Activated CD4-positive, alpha-beta memory T cell treated with anti-CD3 and anti-CD28 coated beads, Interleukin-2, amount 10 ng/mL, durations not matched to agents 7 days and 5 days (primary cell): ENCODE measurements at places on chromosomes 13 and 19. TPM values are rescaled to one million over a fixed set of nuclear protein-coding genes. Genes with fewer than 3 reads are reported as not detected.

- DNase-seq, result no peak
These were observed 13.3 kb downstream of the PLEKHF1 start for GRCh38 chr19:29678484-29679106.

DNA sequence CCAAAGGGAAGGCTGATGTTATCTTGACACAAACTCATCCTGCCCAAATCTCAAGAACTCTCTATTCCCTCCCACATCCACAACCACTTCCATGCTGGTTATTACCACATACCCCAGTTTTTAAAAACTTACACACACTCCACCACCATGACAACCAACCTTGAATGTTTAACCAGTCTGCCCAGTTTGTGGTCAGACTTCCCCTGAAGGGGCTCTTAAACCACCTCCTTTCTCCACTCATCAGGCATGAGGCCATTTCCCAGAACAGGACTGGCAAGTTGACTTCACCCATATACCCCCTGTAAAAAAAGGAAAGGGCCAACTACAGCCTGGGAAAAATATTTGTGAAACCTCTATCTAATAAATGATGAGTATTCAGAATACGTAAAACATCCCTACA, 12.4 kb upstream of the ZSCAN4 start:
- no peak for DNase-seq

- DNase-seq, result no peak
These were observed 24.2 kb downstream of the MIPEP start for GRCh38 chr13:23865026-23865425.

GRCh38 chr13:47480121-47480520, 521.0 kb downstream of the SUCLA2 start:
- DNase-seq, result no peak

DNA sequence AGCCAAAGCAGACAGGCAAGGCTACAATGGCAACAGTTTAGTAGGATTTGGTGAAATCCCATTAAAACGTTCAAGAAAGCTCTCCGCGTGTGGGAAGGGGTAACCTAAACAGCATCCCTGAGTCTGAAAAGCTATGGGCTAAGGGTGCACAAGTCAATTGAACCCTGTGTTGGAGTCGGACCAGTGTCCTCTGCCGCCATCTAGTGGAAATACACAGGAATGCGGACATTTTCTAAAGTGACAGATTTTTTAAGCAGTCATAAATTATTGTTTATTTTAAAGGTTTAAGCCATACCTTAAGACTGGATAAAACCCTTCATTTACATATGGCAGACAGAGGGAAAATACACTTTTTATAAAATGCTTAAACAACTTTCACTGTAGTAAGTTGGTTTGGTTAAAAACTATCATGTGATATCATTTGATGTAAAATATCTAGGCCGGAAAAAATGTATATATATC, 26.5 kb upstream of the LSM14A start:
- DNase-seq, result peak; percentile 64

DNA sequence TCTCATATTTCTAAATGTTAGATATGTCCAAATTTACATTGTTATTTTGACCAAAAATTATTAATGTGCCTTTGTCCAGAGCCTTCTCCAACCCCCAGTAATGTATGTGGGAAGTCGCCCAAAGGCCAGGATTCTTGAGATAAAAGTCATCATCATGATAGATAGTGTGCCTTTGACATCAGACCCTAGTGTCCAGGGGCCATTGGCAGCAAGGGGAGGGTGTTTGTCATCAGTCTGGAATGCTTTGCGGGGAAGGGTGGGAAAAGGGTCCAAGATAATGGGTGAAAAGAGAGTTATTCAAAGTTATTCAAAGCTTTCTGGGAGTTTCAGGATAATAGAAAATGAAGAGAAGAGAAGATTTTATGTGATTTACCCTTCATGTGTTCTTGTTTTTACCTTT, 909.5 kb upstream of the GPC6 start:
- no peak for DNase-seq

- DNase-seq, result no peak
These were observed 129.0 kb upstream of the SPRY2 start for GRCh38 chr13:80469853-80470381.

- DNase-seq, result no peak
These were observed 136.7 kb downstream of the DACH1 start for GRCh38 chr13:71730267-71730666.

DNA sequence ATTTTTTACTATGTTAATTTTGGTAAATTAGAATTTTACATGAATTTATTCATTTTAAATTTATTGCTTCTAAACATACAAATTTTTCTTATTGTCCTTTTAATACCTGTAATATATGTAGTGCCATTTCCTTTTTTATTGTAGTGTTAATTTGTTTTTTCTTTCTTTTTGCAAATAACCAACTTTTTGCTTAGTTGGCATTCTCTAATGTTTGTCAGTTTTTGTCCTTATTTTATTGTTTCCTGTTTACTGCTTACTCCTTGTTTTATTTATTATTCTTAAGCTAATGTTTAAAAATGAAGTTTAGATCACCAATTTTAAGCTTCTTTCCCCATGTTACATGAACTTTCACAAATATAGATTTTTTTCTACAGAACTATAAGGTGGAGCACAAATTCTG, 516.6 kb downstream of the SLITRK1 start:
- no peak for DNase-seq

DNA sequence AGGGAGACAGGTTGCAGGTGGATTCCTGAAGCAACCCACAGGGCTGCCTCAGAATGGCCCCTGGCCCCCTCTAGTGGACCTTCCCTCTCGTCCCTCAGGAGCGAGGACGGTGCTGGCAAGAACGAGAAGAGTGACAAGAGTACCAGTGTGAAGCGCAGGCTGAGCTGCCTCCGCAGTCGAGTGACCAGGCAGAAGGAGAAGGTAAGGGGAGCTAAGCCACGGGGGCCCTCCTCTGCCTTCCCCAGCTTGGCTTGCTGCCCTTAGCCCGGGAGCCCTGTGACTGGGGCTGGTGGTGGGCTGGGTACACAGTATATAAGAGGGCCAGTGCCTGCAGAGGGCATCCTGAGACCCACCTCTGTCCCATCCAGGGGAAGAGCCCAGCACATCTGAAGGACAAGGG, 34.0 kb downstream of the ARHGEF18 start:
- no peak for DNase-seq

- DNase-seq, result no peak
These were observed 593.8 kb downstream of the OLFM4 start for GRCh38 chr13:53622456-53622855.

DNA sequence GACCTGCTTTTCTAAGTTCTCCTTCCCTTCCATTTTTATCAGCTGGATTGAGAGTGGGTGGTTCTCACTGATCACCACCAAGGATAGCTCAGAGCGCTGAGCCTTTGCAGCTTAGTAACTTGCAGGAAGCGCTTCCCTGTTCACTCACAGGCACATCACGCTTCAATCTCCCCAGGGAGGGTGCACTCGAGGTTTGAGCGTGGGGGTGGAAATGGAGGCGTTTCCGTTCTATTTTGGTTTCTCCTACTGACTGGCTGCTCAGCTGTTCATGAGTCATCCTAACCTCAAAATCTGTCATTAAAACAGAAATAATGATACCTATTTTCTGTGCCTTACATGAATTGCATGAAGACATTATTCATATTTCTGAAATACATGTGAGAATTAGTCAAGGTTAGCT, 292.1 kb downstream of the SPRY2 start:
- peak; percentile 46 for DNase-seq

- no peak for DNase-seq
These were observed 573.0 kb upstream of the SLITRK1 start for GRCh38 chr13:84455143-84455905.

GRCh38 chr19:16204005-16204294, 6.2 kb downstream of the AP1M1 start:
- DNase-seq, result no peak

DNA sequence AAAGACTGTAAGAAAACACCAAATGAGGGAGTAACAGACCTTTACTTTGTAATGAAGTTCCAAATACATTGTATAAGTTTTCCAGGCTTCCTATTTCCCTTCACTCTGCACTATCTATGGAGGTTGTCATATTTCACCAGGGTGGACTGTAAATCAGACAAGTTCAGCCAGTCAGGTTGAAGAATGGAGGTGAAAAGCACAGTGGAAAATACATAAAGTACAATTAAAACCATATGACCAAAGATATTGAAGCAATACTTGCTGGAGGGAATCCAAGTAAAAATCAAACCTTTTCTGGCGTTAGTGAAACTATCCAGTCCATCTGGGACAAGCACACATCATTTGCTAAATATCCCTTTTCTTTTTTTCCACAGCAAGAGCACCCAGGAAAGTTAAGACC, 3.2 kb downstream of the LHFPL6 start:
- DNase-seq, result no peak

DNA sequence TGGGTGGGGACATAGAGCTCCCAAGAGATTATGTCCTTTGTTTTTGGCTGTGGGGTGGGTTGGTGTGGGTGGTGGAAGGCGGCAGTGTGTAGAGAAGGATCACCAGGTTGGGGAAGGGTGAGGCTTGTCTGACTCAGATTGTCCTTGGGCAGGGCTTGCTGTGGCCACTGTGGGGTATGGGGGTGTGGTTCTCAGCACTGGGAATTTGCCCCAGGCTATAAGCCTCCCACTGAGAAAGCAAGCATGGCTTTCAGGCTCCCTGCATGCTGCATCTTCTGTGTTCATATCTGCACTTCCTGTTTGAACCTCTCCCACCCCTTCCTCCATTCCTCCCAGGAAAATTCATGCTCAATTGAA, 34.9 kb downstream of the DNAJC15 start:
- DNase-seq, result peak; percentile 27

DNA sequence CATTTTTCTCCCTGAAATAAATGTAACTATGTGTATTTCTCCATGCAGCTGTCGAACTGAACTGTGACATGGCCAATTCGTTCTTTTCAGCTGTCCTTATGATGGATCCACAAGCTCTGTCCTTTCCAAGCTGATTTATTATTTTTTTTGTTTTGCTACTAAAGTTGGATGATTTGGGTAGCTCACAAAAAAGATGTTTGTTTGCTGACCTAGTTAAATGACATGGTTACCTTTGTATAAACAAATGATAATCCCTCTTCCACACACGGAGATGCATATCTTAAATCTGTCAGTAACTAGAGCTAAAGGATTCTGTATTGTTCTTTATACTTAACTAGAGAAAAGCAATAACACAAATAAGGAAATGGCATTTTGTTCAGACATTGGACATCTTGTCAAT, 884.3 kb upstream of the PCDH20 start:
- no peak for DNase-seq

DNA sequence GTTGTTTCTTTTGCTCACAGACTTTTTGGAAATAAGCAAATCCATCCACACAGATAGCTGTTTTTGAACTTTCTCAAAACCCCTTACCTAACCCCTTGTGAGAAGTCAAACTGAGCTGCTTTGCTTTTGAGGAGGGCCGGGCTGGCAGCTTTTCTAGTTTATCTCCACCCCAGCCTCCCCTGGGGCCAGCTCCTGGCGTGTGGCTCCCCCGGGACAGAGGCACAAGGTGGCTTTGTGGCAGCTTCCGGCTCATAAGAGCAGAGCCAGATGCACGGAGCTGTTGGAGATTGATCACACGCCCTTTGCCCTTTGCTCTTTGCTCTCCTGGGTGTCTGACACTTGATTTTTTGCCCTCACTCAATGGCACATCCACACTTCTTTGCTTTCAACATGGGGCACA, 24.9 kb upstream of the RNF113B start:
- no peak for DNase-seq

DNA sequence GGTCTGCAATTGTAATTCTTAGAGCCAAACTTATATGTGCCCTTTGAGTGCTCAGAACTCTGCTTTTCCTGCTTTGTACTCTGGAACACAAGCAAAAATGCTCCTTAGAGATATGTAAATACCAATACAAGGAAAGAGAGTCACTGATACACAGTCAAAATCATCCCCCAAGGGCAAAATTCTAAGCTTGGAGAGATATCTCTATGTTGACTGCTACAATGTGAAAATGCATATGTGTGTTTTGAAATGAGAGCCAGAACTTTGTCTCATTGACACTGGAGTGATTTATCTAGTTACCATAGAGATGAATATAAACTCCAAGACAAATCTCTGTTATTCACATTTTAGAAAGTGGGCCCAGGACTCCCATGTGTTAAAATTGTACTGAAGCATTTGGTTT, 494.8 kb upstream of the SLITRK1 start:
- no peak for DNase-seq

DNA sequence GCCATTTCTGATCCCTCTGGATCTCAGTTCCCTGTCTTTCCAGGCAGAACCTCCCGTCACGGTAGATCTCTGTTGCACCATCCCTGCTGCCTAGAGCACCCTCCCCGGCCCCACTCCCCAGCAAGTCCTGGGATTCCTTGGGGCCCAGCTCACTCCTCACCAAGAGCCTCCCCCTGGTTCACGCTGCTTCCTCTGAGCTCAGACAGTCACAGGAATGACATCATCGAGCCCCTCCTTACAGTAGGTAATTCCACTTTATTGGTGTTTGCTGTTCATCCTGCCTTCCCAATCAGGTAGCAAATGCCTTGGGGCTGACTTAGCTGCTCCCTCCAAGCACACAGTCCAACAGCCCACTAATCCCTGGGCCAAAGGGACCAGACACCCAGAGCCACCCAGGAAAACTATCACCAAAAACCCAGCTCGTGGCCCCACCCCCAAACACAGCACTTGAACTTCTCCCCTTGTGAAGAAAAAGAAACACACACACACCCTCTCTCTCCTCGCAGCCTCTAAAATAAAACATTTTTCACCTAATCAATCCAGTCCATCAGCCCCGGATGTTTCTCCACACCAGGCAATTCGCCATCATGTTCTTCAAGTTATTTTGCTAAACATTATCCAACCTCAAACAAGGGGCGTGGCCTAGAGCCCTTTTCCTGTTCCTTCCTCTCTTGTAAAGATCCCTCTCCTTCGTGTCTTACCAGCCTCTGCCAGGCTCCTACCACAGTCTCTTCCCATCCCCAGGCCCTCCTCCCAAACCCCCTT, 2.5 kb downstream of the NAPA start:
- peak; percentile 37 for DNase-seq

- no peak for DNase-seq
These were observed 23.0 kb downstream of the PAN3 start for GRCh38 chr13:28161370-28161769.

KLK12 gene
- not detected for total RNA-seq

RNF17 gene
- not detected for total RNA-seq

SCAF1 gene
- total RNA-seq, result 65.3 TPM

SWSAP1 gene
- 2.9 TPM for total RNA-seq

CD33 gene
- total RNA-seq, result 23.7 TPM

PDS5B gene
- total RNA-seq, result 60.6 TPM

CILP2 gene
- total RNA-seq, result 0.08 TPM

DACH1 gene
- total RNA-seq, result not detected

SLITRK5 gene
- under 0.01 TPM for total RNA-seq
